ENCODE measurements at places on chromosomes 12 and 14. TPM values are rescaled to one million over a fixed set of nuclear protein-coding genes. Genes with fewer than 3 reads are reported as not detected.

DNA sequence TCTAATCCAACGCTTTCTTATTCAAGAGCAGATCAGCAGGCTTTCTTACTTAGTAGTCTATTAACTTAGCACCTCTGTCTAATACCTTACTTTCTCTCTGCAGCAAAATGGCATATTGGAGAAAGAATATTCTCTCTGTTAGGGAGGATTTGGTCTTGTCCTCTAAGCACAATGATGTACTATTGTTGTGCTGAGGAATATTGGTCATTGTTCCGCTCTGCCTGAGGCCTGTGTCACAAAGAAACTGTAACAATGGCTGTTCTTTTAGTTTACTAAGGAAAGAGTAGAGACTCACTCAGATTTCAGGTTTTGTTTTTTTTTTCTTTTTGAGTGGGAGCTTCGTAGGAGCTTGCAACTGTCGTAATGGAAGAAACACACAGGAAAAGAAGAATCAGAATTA, 1358.8 kb downstream of the LRFN5 start:
- H3K4me3 ChIP-seq = no peak overlapping the region
- no peaks in the 10 kb centered on the region for H3K4me1 ChIP-seq
- no peak overlapping the region for H3K27ac ChIP-seq

DNA sequence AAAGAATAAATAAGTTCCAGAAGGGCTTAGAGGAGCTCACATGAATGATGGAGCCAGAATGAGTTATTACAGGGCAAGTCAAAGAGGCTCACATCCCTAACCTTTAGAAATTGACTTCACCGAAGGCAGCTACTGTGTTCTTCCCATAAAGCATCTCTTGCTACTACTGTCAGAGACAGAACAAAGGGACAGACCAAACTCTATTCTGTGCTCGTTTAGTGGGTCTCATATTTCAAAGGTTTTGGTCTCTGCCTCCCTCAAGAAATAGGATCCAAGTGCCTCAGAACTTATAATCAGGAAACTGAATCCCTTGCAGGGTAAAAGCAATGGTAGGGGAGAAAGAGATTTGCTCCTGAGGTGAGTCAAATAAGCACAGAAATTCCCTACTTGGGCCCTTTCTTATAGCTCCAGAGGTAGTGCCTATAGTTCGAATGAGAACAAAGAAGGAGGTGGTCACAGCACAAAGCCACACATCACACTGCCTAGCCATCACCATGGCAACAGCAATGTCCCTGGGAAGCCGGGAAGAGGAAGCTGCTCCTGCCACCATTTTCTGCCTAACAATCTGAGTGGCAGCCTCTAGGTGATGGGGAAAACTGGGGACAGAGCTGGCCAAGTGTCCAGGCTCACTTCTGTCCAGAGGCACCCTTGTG, 294.9 kb downstream of the FOXN3 start:
- H3K27ac ChIP-seq = no peak overlapping the region
- H3K4me3 ChIP-seq = no peak overlapping the region
- no peaks in the 10 kb centered on the region for H3K27me3 ChIP-seq
- DNase-seq = no peak
- no peaks in the 10 kb centered on the region for H3K4me1 ChIP-seq
- H3K36me3 ChIP-seq = no peaks in the 10 kb centered on the region

DNA sequence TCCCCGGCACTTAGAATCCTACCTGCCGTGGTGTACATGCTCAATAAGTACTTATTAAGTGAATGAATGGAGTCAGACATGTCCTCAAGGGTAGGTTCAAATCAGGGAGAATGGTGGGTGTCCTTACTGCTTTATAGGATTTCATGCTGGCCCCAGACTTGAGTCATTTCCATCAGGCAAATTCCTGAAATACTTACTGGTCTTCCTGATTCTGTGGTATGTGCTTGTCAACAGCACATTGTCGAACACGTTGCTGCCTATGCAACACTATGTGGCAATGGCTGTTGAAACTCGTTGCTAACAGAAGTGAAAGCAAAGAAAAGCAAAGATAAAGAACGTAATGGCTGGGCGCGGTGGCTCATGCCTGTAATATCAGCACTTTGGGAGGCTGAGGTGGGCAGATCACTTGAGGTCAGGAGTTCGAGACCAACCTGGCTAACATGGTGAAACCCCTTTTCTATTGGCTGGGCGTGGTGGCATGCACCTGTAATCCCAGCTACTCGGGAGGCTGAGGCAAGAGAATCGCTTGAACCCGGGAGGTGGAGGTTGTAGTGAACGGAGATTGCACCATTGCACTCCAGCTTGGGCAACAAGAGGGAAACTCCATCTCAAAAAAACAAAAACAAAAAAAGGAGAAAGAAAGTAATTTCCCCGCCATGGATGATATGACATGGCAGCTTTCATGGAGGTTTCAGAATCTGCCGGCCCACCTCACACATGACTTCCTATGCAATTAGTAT, 214.9 kb downstream of the ZFP36L1 start:
- H3K27me3 ChIP-seq = no peaks in the 10 kb centered on the region
- no peak overlapping the region for H3K4me3 ChIP-seq
- H3K27ac ChIP-seq = peak overlapping the region; percentile 40
- peaks cover 3% of the 10 kb centered on the region for H3K4me1 ChIP-seq
- peak; percentile 73 for DNase-seq
- no peaks in the 10 kb centered on the region for H3K36me3 ChIP-seq

RDH16 gene
- 0.54 TPM for total RNA-seq

TXNRD1 gene
- total RNA-seq = 69.9 TPM

- H3K36me3 ChIP-seq = no peaks in the 10 kb centered on the region
- H3K4me1 ChIP-seq = no peaks in the 10 kb centered on the region
- peaks cover 4% of the 10 kb centered on the region for H3K27me3 ChIP-seq
- peak; percentile 58 for DNase-seq
- no peak overlapping the region for H3K4me3 ChIP-seq
Observed at GRCh38 chr12:131634037-131634436, 76.9 kb upstream of the SFSWAP start.

GRCh38 chr14:105336477-105337287, 22.1 kb downstream of the PACS2 start:
- H3K27ac ChIP-seq = peak overlapping the region; percentile 88
- H3K4me1 ChIP-seq = peaks cover 69% of the 10 kb centered on the region

GRCh38 chr12:98645572-98646067, 530 bp downstream of the APAF1 start:
- peak overlapping the region; percentile 93 for H3K27ac ChIP-seq
- H3K4me3 ChIP-seq = peak overlapping the region; percentile 83
- peak; percentile 32 for DNase-seq
- H3K4me1 ChIP-seq = peaks cover 16% of the 10 kb centered on the region

Measured in heart left ventricle (tissue), 16 donors.